GM23248 (cell line): ENCODE measurements at places on chromosomes 12 and 14. TPM values are rescaled to one million over a fixed set of nuclear protein-coding genes. Genes with fewer than 3 reads are reported as not detected.
A peak's percentile ranks its signal among the peaks of the same experiment; 100 is the strongest.

DNA sequence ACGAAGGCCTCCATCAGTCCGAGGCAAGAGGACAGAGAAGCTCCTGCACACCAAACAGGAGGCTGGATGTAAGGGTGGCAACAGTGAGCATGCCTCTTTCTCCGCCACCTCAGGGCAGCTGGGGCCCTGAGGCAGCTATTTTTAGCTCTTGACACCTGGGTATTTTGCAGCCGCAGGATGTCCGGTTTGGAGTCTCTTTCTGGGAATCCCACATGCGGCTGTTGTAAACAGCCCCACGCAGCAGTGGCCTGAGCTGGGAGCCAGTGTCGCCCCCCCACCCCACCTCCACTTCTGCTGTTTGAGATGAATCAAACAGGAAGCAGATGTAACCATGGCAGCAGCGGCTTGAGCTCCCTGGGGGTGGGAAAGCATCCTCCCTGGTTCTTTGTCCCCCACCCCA is 11.7 kb downstream of the HDAC7 start:
- H3K4me1 ChIP-seq: peaks cover 69% of the 10 kb centered on the region
- peaks cover 7% of the 10 kb centered on the region; the same call in 1 of the 2 replicates for H3K36me3 ChIP-seq
- no peak overlapping the region; the same call in 1 of the 2 replicates for H3K4me3 ChIP-seq
- H3K27ac ChIP-seq: peak overlapping the region; percentile 99
- peak; percentile 59 for DNase-seq

DNA sequence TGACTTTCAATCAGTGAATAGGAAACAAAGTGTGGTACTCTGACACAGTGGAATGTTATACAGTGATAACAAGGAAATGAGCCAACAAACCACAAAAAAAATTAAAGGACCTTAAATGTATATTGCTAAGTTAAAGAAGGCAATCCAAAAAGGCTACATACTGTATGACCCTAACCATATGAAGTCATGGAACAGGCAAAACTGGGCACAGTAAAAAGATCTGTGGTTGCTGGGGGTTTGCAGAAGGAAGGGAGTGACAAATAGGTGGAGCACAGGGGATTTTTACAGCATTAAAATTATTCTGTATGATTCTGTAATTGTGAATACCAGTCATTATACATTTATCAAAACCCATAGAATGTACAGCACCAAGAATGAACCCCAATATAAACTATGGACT is 112.6 kb downstream of the KCNC2 start:
- DNase-seq: no peak
- H3K4me3 ChIP-seq: no peak overlapping the region
- no peaks in the 10 kb centered on the region for H3K36me3 ChIP-seq
- H3K27ac ChIP-seq: no peak overlapping the region
- no peaks in the 10 kb centered on the region for H3K4me1 ChIP-seq
- H3K27me3 ChIP-seq: 0 out of 2 replicates have a peak, but pooled peaks cover 7% of the 10 kb centered on the region

GRCh38 chr12:3604748-3605586 is 114.0 kb downstream of the PRMT8 start:
- H3K4me1 ChIP-seq: no peaks in the 10 kb centered on the region
- no peaks in the 10 kb centered on the region for H3K36me3 ChIP-seq
- no peak overlapping the region for H3K27ac ChIP-seq
- no peak overlapping the region for H3K4me3 ChIP-seq
- peaks cover 13% of the 10 kb centered on the region; the same call in 1 of the 2 replicates for H3K27me3 ChIP-seq

- peaks cover 33% of the 10 kb centered on the region for H3K27me3 ChIP-seq
- no peak overlapping the region for H3K27ac ChIP-seq
- no peaks in the 10 kb centered on the region for H3K36me3 ChIP-seq
- no peak overlapping the region for H3K4me3 ChIP-seq
- no peak for DNase-seq
Observed at GRCh38 chr12:25101092-25101445, 93.9 kb downstream of the DNAI7 start.

DNA sequence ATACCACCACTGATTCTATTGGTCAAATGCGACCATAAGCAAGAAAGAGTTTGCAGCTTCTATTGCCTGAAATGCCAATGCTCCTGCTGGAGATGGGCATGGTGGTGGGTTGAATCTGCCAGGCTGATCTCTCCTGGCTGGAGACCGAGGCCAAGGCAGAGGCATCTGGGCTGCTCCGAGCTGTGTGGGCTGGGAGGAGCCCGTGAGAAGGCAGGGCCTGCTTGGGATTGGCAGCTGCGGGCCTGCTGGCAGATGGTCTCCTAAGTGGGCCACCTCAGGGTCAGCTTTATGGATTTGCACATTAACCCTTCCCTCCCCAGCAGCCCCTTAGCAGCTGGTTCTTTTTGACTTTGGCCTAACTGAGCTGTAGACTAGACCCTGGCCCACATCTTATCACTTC is 25.4 kb downstream of the SRRM4 start:
- no peak overlapping the region for H3K27ac ChIP-seq
- H3K27me3 ChIP-seq: no peaks in the 10 kb centered on the region
- H3K36me3 ChIP-seq: no peaks in the 10 kb centered on the region
- no peak overlapping the region for H3K4me3 ChIP-seq

RPL36AL gene
- total RNA-seq: 89.8 and 92.5 TPM in 2 replicates

DNA sequence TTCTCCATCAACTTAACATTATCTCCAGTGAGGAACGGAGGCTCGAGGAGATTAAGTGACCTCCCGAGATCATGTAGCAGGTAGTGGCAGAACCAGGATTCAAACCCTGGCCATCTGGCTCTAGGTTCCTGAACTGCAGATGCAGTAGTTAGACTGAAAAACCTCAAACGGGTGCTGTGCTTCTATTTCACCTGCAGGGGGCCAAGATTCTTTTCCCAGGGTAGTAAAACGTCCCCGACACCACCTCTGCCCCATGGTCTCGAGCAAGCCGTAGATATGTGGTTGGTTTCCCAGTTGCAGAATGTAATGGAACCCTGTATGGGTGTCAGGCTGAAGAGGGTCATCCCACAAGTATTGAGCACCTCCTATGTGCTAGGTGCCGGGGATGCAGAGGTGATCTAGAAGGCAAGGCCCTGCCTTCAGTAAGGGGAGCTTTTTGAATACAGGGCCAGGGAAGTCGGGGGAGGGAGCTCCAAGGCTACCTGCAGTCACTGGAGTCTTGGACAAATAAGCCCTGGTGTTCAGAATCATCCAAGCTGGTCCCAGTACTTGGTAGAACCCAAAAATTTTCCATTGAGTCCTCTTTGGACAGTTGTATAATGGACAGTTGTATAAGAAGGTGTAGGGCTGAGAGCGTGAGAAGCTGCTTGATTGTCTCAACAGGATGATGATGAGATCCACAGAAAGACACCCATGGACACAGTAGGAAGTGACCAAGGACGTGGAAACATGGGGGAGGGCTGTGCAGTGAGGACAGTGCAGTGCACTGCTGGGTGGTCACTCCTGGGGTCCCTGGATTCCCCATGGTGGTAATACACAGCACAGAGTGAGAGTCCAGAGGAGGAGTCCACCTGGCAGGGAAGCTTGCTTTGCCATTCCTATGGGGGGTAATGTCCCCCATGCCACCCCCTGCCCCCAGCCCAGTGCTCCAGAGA is 197.2 kb downstream of the CHST11 start:
- H3K27ac ChIP-seq: no peak overlapping the region
- no peaks in the 10 kb centered on the region for H3K4me1 ChIP-seq
- peak; percentile 27 for DNase-seq
- no peaks in the 10 kb centered on the region for H3K27me3 ChIP-seq
- no peaks in the 10 kb centered on the region for H3K36me3 ChIP-seq

DNA sequence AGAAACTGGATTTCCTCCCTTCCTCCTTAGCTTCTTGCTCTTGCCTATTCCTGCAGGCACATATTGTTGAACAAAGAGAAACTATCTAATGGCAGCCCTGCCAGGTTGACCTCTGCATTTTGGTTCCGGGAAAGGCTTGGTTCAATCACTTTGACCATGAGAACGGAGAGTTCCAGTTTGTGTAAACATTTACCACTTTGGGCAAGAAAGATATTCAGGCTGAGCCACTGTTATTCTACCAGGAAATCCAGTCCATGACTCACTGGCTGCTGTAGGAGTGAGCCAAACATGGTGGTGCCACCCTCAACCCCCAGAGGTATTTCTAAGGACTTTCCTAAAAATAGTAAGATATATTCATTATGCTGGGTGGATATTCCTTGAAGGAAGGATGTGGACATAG is 242.2 kb upstream of the OR4E1 start:
- no peak overlapping the region for H3K4me3 ChIP-seq
- no peak for DNase-seq
- H3K4me1 ChIP-seq: no peaks in the 10 kb centered on the region
- H3K36me3 ChIP-seq: no peaks in the 10 kb centered on the region
- no peak overlapping the region for H3K27ac ChIP-seq
- H3K27me3 ChIP-seq: no peaks in the 10 kb centered on the region

KCTD10 gene
- total RNA-seq: 97.0 and 117 TPM in 2 replicates

DNA sequence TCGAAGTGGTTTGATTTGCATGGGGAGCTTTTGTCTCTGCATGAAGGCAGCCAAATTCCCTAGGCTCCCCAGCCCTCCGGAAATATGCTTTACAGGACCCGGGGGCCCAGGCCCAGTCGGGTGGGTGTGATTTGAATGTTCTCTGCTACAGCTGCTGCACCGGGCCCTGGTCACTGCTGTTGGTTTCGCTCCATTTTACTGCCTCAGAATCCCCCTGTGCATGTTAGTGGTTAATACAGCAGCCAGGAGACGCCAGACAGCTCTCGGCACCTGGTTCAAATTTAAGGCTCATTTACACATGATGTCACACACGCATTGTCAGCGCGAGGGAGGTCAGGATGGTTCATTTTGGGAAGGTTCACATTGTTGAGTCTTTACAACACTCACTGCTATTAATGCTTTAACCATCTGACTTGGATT is 99.6 kb downstream of the SLC38A6 start:
- peak; percentile 97 for DNase-seq
- peak overlapping the region; percentile 87 for H3K27ac ChIP-seq
- H3K36me3 ChIP-seq: no peaks in the 10 kb centered on the region
- H3K27me3 ChIP-seq: no peaks in the 10 kb centered on the region

DNA sequence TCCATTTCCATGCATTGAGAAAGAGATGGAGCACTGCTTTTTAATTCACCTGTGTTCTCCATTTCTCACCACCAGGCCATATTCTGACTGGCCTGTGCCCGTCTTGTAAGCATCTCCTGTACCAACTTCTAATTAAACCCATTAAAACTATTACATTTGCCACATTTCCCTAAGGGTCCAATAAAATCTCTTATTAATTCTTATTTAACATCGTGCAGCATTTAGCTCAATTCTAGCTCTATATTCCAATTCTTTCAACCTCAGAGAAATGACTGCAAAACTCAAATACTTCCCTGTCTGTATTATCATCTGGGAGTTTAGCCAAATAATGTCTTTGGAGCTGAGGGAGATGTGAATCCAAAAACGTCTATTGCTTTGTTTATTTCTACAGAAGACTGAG is 495.4 kb upstream of the TMEM132C start:
- H3K36me3 ChIP-seq: no peaks in the 10 kb centered on the region
- no peak for DNase-seq
- H3K4me3 ChIP-seq: no peak overlapping the region
- 0 out of 2 replicates have a peak, but pooled peaks cover 4% of the 10 kb centered on the region for H3K27me3 ChIP-seq
- no peak overlapping the region for H3K27ac ChIP-seq

GRCh38 chr14:100224229-100224866 is 14.6 kb upstream of the YY1 start:
- no peak overlapping the region for H3K4me3 ChIP-seq
- H3K4me1 ChIP-seq: peaks cover 14% of the 10 kb centered on the region
- no peaks in the 10 kb centered on the region for H3K27me3 ChIP-seq
- no peak overlapping the region for H3K27ac ChIP-seq
- H3K36me3 ChIP-seq: no peaks in the 10 kb centered on the region; the same call in 1 of the 2 replicates

DNA sequence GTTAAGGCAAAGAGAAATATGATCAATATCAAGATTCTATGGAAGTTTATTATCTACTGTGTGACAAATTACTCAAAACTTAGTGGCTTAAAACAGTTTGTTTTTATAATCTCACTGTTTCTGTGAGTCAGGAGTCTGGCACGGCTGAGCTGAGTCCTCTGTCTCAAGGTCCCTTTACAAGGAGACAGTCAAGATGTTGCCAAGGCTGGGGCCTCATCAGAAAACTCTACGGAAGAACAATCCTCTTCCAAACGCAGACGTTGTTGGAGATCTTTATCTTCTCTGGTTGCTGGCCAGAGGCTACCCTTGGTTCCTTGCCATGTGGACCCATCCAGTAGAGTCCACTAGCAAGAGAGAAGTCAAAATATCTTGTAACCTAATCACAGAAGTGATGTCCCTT is 100.6 kb upstream of the CCND2 start:
- no peaks in the 10 kb centered on the region for H3K27me3 ChIP-seq
- H3K4me1 ChIP-seq: no peaks in the 10 kb centered on the region
- no peak overlapping the region for H3K4me3 ChIP-seq
- DNase-seq: peak; percentile 14
- no peak overlapping the region for H3K27ac ChIP-seq

DNA sequence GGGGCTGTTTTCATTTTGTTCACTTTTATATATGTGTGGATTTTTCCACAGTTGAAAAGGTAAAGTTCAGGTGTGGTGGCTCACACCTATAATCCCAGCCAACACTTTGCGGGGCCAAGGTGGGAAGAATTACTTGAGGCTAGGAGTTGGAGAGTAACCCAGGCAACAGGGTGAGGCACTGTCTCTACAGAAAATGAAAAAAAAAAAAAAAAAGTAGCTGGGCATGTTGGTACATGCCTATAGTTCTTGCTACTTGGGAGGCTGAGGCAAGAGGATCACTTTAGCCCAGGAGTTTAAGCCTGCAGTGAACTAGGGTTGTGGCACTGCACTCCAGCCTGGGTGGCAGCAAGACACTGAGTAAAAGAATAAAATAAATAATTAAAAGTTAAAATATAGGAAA is 326.5 kb downstream of the NAV3 start:
- H3K36me3 ChIP-seq: peaks cover 42% of the 10 kb centered on the region
- no peak for DNase-seq
- no peaks in the 10 kb centered on the region for H3K27me3 ChIP-seq
- H3K27ac ChIP-seq: no peak overlapping the region

DNA sequence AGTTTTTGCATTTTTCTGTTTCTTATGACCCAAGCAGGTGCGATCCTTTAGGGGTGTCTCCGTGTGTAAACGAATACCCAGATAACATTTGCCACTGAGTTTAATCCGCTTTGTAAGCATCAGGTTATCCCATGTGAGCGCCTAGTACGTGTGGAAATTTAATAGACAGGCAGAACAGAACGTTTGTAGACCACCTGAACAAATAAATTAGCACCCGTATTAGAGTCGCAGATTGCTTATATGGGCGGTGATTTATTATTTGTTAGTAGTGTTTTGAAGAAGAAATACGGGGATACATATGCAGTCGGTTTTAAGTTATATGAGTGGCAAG is 325 bp downstream of the C12orf60 start:
- H3K27me3 ChIP-seq: no peaks in the 10 kb centered on the region
- DNase-seq: no peak
- H3K4me1 ChIP-seq: peaks cover 15% of the 10 kb centered on the region

DNA sequence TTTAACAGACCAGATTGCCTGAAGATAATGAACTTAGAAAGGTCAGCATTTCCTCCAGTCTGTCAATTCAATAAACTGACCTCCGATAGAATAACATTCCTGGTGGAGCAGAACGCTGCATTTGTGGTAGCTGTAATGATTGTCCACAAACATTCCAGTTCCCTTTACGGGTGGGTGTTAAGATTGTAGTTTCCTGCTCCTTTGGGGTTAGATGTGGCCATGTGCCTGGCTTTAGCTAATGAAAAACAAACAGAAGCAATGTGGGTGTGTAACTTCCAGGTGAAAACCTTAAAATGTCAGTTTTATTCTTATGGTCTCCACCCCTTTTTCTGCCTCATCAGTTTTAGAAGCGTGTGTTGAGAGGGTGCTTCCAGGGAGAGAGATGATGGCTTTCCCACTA is 217.3 kb upstream of the CRY1 start:
- H3K27me3 ChIP-seq: peaks cover 43% of the 10 kb centered on the region
- no peaks in the 10 kb centered on the region for H3K4me1 ChIP-seq
- DNase-seq: no peak
- no peaks in the 10 kb centered on the region for H3K36me3 ChIP-seq
- H3K27ac ChIP-seq: no peak overlapping the region
